ENCODE measurements at places on chromosomes 1 and 21. TPM values are rescaled to one million over a fixed set of nuclear protein-coding genes. Genes with fewer than 3 reads are reported as not detected.

Gene UBXN10
- total RNA-seq, result not detected

Gene ZYG11A
- total RNA-seq, result 0.13 TPM

Gene BLACAT1
- not detected for total RNA-seq

Gene VASH2
- total RNA-seq, result under 0.01 TPM

Gene CYP4Z1
- total RNA-seq, result 0.13 TPM

Gene CNIH3
- 4.9 TPM for total RNA-seq

Gene ENAH
- 338 TPM for total RNA-seq

Gene HSD3B1
- not detected for total RNA-seq

Gene TRIM33
- total RNA-seq, result 25.4 TPM
